ENCODE measurements at places on chromosomes 5 and 9.

DNA sequence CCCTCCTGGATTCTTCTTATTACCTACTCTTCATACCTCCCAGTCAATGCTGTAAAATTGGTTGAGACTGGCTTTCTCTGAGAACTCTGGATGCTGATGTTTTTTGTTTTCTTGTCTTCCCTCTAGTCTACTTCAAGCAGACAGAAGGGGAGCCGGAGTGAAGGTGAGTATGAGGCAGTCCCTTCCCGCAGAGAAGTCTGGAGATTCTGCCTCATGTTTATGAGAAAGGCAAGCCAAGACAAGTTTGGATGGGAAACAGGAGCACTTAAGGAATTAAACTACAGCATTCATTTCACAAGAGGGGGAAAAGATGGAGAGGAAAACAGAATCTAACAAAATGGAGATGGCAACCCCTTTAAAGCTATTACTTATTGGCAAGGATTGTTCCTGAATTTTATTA, 246.1 kb downstream of the TRIM32 start:
- DNase-seq = no peak

GRCh38 chr5:141944076-141944475, 13.9 kb downstream of the PCDH12 start:
- no peak for DNase-seq

GRCh38 chr9:78831726-78832125, 534.8 kb downstream of the PSAT1 start:
- no peak for DNase-seq

GRCh38 chr9:87256973-87257372, 240.7 kb upstream of the DAPK1 start:
- no peak for DNase-seq

DNA sequence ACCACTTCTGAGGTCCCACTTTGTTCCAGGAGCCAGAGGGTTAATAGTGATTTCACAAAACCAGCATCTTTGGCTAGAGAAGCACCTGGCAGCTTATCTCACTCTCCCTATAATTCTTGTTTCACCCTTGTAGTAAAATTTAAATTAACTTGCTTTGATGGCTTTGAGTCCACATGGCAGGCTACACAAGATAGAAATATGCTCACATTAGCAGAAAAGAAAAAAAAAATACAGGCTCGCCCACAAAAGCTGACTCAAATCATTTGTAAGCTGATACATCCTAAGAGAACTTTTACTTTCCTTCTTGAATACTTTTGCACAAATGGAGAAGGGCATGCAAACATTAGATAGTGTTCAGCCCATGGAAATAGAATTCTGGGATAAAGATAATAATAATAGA, 36.2 kb downstream of the TNFSF15 start:
- DNase-seq = peak; percentile 65

- no peak for DNase-seq
These were observed 35.1 kb upstream of the PCA3 start for GRCh38 chr9:76729116-76729515.

- peak; percentile 95 for DNase-seq
These were observed 1.9 kb downstream of the SPARC start for GRCh38 chr5:151684690-151685361.

GRCh38 chr9:86977205-86977835, 30.0 kb upstream of the GAS1 start:
- peak; percentile 2 for DNase-seq
